ENCODE measurements at places on chromosomes 2 and 18.

GRCh38 chr2:28164280-28164801 is 228.3 kb upstream of the FOSL2 start:
- DNase-seq: no peak

DNA sequence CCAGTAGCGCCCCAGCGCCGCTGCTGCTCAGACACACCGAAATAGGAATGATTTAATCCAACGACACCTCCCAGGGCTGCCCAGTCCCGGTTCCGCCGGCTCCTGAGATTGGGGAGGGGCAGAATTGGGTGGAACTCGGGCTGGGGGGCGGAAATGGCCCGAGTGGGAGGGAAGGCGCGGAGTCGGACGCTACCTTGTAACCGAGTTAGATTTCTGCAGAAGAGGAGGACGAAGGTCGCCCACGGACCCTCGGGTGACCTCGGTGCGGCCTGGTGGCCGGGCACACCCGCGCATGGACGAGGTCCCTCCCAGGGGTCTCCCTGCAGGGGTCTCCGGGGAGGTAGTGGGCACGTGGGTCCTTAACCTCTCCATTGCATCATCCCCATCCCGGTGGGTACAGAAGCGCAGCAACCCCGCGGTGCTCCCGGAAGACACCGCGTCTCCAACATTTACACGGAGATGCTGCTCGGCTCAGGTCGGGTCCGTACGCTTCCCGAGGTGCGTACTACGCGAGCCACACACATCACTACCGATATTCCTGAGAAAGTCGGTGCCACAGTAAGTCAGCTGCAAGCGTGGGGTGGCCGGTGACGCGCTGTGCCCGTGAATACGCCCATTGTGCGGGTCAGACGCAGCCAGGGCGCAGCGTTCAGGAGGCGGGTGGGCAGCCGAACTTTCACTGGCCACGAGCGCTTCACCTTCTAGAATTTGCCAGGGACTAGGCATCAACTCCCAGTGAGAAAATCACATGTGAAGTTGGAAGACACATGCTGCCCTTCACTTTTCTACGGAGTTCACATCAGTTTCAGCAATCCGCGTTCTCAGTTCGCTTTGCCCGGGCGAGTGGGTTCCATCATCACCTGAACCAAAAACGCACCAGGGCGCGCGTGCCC is 3.0 kb downstream of the ZNF516 start:
- no peak for DNase-seq

- no peak for DNase-seq
Measured at GRCh38 chr2:95354469-95354901, 48.0 kb upstream of the FAHD2A start.

DNA sequence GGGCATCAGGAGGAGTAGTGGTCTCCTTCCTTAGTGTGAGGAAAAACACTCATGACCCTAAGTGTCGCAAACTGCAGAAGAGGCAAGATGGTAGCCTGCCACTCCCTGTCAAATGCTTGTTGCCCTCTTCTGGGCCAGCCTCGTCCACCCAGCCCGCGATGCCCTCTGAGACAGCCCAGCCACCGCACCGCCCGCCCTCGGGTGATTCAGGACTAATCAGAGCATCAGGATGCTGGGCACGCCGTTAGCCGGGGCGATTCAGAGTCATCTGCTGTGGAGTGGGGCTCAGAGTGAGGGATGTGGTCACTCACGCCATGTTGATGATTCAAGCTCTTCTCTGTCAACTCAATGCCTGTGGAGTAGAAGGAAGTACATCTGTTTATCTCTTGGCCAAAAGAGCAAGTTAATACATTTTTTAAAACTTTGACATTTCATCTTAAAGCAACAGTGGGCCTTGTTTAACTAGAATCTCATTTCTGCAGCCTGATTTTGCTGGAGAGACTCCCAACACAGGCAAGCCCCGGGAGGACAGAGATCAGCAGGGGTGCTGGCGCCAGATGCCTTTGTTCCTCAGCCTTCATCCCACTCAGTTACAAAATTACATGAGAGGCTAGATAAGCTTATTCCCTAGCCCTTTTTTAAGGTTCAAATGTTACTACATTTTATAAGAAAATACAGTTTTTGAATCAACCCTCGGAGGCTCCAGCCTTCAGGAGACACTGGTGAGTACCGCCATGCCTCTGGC is 79.0 kb downstream of the TMEM18 start:
- no peak for DNase-seq

- DNase-seq: no peak
Measured at GRCh38 chr2:9779596-9780264, 63.5 kb upstream of the TAF1B start.

DNA sequence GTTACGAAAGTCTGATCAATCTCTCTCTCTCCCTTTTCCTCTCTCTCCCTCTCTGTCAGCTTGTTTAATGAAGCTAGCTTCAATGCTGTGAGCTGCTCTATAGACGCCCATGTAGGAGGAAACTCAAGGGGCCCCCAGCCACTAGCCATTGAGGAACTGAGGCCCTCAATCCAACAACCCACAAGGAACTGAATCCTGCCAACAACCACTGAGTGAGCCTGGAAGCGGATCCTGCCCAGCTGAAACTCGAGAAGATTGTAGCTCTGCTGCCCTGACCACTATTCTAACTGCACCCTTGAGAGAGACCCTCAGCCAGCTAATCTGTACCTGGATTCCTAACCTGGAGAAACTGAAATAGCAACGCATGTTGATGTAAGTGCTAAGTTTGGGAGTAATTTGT is 129.2 kb downstream of the BCL11A start:
- DNase-seq: no peak

GRCh38 chr2:212022966-212023365 is 515.6 kb downstream of the ERBB4 start:
- no peak for DNase-seq

DNA sequence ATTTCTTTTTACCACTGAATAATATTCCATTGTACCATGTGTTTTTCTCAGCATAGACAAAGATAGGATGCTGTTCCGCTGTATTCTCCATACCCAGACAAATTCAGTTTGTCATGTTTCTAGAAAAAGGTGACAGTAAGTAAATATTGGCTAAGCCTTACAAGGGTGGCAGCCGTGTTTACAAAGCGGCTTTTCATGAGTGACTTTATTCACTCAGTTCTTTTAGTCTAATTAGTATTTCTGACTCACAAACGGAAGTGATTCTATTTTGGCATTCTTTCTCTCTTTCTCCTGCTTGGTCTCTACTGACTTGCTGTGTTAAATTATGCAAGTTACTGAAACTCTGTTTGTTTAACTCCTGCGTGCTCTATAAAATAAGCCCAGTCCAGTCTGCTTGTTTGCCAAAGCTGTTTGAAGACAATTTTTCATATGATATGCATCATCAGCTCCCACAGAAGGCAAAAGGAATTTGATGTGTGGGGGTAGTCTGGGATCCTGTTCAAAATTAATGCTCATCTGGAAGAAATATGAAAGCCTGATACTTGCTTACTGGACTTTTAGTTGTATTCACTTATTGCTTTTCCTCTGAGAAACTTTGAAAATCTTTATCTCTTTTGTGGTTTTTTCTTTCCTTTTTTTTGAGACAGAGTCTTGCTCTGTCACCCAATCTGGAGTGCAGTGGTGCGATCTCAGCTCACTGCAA is 2.3 kb upstream of the PLEKHH2 start:
- DNase-seq: no peak

DNA sequence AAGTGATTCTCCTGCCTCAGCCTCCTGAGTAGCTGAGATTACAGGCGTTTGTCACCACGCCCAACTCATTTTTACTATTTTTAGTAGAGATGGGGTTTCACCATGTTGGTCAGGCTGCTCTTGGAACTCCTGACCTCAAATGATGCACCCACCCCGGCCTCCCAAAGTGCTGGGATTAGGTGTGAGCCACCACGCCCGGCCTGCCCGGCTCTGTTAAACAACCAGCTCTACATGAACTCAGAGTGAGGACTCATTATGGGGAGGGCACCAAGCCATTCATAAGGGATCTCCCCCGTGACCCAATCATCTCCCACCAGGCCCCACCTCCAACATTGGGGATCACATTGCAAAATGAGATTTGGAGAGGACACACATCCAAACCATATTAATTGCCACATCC is 8.8 kb downstream of the ATIC start:
- DNase-seq: no peak

DNA sequence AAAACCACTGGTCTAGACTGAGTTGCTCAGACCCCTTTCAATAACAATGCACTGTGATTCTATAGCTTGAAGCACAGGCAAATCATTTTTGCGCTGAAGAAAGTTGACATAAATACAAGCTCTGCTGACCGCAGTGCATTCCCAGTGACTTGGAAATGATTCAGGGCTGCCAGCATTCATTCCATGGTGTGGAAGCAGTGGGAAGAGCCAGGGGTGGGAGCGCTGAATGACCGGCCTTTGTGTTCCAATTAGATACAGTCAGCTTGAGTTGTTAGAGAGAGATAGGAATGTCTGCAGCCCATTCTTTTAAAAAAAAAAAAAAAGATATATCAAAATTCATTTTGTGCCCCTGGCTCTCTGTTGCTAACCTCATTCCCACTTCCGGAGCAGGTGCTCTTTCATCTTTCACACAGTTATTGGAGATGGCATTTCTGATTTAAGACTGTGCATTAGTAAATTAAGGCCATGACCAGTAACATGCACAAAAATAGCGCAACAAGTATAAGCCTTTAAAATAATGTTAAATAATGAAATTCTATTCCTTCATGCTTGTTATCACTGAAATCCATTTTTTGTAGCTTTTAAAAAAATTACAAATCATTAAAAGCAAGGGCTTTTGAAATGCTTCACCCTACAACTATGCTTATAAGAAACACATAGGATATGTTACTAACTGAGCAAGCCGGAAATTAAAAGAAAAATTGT is 59.4 kb upstream of the CTLA4 start:
- DNase-seq: no peak

DNA sequence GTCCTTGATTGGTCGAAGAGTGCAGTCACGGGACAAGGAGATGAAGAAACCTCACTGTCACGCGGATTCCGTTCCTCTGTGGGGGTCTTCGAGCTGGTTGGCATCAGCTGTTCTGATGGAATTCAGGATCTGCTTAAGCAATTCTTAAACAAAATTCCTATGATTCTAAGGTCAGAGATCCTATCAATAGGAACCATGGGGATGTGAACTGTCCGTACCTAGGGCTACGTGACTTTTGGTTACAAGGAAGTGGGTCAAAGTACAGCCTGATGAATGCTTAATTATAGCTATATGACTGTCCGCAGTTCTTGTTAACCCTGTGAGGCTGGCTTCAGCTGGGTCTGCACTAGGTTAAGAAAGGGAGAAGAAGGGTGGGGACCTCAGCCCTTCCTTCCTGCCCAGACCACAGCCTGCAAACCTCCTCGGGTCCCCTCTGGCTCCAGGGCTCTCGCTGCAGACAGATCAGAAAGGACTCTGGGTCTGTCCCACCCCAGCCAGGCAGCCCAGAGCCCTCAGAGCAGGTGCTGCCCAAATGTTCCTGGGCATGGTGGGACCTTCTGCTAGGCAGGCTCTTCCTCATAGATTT is 44.2 kb upstream of the TAF1B start:
- DNase-seq: no peak

DNA sequence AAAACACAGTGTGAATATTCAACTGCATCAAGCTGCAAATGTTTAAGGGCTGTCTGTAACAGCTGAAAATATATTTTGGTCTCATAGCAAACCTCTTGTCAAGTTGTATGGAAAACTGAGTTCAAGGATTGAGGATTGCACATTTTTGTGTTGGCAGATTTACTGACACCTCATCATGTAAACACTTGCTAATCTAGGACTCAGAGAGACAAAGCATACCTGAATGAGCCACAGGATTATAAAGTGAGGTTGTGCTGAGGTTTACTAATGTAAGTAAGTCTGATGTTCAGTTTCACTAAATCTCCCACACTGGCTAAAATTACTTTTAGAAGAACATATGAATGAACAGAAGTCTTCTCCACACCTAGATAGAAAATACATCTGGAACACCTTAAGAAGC is 1993.1 kb upstream of the CELF4 start:
- no peak for DNase-seq

DNA sequence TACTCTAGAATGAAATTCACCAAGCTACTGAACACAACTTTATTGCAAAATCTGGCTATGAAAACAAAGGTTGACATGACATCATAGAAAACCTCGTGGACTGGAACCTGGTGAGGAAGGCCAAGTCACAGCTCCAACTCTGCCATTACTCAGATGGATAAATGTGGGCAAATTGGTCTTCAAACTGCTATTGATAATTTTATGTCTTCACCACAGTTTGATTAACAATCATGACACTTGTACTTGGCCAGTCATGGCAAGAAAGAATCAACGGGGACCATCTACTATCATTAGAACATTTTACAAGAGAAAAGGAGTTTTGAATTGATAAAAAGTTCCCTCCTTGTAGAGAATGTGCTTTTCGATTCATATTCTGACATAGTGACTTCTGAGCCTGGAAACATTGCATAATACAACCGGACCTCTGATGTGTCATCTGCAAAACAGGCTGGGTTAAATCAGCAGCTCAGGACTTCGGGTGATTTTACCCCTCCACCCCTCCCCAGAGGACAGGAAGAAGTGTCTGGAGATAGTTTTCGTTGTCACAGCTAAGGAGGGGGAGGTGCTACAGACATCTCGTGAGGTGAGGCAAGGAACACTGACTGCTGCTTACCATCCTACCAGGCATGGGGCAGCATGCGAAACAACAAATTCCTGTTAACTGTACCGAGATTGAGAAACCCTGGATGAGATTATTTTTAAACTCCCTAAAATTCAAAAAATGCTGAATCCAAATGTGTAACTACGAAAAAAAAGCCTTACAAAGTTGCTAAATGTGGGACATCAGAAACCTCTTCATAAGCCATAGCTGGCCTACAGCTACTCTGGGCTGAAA is 8.4 kb downstream of the L3MBTL4 start:
- no peak for DNase-seq

- no peak for DNase-seq
Measured at GRCh38 chr18:36817039-36817438, 11.8 kb downstream of the TPGS2 start.

DNA sequence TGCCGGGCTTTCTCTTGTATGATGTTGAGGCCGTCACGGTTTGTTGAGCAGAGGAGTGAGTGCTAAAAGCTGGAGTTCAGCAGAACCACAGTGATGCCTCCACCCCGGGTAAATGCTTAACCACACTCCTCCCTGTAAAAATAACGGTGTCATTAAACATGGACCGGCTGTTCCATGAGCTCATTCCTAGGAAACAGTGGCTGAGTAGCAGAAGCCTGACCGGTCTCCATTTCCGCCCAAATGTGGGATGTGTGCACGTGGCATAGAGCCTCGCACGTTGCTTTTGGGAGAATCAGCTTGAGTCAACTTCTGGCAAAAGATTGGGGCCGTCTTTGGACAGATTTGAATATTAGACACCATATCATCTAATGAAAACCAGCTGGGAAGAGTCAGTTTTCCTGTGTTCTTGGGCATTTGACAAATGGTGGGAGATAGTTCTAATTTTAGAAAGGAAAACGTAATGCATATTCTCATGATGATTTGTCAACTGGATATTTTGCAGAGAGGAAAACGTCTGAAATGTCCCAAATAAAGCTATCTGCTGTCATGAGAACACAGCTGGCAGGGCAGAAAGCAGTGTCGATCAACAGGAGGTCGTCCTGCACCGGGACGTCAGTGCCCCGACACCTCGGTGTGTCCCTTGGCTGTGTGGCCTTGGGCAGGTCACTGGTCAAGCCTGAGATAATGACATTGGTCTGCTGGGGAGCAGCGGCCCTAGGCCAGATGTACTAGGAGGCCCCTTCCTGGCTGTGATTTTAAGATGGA is 42.4 kb downstream of the LRRFIP1 start:
- DNase-seq: no peak
